ENCODE measurements at places on chromosomes 7 and 10.

DNA sequence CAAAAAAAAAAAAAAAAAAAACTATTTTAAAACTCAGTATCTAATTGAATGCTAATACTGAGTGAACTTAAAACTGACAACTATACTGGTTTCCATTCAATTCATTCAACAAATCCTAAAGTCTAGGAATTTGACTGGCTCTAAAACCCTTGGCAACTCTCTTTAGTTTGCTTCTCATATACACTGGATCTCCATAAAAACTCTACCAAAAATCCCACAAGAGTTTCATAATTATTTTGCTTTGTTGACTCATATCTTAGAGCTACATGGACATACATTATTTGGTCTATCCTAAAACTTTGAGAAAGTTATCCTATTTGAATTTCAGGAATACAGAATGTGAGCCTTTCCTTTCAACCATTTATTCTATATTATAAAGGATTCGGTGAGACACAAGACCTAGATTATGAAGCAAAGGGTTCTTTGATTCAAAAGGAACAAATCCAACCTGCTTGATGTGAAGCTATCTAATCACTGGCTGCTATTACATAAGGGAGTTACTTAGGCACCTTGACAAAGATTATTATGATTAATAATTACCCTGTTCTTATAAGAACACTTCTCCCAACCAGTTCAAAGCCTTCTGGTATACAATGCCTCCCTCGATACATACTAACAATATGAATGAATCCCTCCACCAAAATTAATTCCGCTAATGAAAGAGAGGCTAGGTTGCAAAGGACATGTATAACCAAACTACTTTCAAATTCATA lies 15.8 kb upstream of the KMT2E start:
- DNase-seq: no peak

DNA sequence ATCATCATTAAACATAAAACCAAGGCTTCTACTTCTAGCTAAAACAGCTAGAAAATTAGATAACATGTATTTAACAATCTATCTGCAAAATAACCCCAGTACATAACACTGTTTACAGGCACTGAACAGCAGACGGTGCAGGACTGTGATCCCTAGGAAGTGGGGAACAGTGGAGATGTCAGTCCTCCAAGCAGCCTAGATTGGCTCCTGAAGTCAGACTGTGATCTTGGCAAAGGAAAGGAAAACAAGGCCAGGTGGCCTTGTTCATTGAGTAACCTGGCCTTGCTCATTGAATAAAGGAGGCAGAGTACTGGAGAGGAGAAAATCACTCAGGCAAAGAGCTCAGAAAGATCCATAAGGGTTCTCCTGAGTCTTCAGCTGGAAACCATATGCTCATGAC lies 77.7 kb upstream of the DIP2C start:
- DNase-seq: no peak

DNA sequence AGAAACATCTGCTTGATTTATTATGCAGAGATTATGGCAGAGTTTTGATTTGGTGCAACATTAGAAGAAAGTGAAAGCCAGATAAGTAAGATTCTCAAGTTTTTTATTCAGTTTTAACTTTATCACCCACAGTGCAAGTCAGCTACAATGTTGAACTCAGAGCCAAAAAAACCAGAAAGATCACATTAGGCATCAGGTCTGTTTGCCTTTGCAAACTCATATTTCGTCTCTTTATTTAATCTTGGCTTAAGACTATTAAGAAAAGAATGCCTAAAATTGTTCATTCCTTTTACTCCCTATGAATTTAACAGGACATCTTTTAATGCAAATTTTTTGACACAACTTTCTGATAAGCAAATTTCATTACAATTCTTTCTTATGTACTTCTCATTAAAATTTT lies 76.0 kb upstream of the TMEM26 start:
- no peak for DNase-seq

- no peak for DNase-seq
These were observed 570.9 kb downstream of the INHBA start for GRCh38 chr7:41131956-41132355.

DNA sequence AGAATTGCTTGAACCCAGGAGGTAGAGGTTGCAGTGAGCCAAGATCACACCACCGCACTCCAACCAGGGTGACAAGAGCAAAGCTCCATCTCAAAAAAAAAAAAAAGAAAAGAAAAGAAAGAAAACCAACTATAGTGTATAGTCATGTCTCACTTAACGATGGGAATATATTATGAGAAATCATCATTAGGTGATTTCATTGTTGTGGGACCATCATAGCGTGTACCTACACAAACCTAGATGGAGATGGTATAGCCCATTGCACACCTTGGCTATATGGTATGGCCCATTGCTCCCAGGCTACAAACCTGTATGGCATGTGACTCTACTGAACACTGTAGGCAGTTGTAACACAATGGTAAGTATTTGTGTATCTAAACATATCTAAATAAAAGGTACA lies 8.5 kb upstream of the GALNT11 start:
- DNase-seq: no peak

GRCh38 chr7:30012757-30013156 lies 13.7 kb downstream of the FKBP14 start:
- no peak for DNase-seq

GRCh38 chr10:61284222-61284890 lies 168.8 kb downstream of the TMEM26 start:
- DNase-seq: no peak

DNA sequence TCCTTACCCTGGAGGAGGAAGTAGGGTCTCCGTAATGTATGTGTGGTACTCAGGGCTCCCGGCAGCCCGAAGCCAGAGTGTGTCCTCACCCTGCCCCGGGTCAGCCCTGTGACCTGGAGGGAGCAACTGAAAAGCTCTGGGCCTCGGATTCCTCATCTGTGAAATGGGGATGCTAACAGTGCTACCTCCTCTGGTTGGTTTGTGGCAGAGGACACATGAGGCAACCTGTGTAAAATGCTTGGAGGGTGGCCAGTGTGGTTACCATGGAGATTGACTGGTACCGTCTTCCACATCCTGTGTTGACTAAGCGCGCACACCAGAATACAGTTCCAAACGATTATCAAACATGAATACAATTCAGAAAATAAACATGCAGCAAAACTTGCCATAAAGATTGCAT lies 163.8 kb upstream of the KLF6 start:
- DNase-seq: peak; percentile 71
